ENCODE measurements at places on chromosomes 4 and X.
A peak's percentile ranks its signal among the peaks of the same experiment; 100 is the strongest.

DNA sequence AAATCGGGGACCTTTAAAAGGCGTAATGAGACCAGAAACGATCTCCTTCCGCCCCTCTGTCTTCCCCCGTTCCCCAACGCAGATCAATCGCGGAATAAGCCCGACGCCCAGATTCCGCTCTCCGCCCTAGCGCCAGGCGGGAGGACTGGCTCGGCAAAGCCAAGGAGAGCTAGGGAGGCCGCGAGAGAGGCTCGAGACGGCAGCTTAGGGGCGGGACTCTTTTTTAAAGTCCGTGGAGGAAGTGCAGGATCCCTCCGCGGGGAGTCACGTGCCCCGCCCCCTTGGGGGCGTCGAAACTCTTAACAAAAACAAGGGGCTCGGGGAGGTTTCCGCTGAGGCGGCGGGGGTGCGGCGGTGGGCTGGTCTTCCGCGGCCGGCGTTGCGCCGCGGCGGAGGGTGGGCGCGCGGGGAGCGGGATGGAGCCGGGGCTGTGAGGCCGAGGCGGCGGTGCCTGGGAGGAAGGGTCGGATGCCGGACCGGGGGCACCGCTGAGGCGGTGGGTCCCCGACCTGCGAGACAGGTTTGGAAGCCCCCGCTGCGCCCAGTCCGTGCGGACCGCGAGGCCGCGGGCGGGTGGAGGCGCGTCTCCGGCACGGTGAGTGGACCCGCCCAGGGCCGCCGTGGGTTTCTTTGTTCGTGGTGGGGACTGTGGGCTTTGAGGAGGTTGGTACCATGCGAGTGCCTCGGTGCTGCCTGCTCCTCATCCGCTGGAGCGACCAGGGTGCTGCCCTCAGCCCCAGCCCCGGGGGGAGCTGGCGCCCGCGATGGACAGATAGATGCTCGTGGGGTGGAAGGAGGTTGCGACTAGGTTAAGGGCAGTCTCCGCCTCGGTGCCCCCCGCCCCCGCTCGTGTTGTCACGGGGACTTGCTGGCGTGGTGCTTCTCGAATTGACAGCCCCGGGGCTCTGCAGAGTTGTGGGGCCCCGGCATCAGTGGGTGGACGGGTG, at the start of gene CCNG2:
Gene CCNG2, plus strand, starts transcription at position 296 of the 947 bp plus-strand sequence. CDS start 1,326 bp downstream, outside the sequence.
- DNase-seq = peak; percentile 93

GRCh38 chr4:81359207-81359606, 112.5 kb downstream of the RASGEF1B start:
- no peak for DNase-seq

- DNase-seq = no peak
These were observed 113.0 kb downstream of the FBXW7 start for GRCh38 chr4:152422817-152423320.

DNA sequence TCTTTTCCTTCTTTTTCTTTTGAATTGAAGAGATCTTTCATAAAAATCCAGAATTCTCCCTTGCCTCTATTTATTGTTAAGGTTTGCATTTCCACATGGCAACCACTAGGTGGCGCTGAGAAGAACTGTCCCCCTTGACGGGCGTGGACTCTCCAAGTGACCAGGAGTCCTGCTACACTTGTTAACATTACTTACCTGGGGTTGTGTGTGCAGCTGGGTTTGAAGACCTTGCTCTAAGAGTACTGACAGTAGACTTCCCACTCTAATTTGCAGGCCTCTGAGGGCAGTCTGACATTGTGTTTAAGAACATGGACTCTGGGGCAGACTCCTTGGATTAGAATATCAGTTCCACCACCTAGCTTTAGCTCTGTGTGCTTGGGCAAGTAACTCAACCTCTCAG, 52.8 kb downstream of the GPRIN3 start:
- peak; percentile 55 for DNase-seq

GRCh38 chr4:41701983-41702382, 46.5 kb downstream of the PHOX2B start:
- DNase-seq = no peak

- no peak for DNase-seq
These were observed 71.7 kb downstream of the PCYT1B start for GRCh38 chrX:24575496-24575895.

- DNase-seq = no peak
These were observed 432 bp downstream of the TMEM175 start for GRCh38 chr4:932713-933070.

DNA sequence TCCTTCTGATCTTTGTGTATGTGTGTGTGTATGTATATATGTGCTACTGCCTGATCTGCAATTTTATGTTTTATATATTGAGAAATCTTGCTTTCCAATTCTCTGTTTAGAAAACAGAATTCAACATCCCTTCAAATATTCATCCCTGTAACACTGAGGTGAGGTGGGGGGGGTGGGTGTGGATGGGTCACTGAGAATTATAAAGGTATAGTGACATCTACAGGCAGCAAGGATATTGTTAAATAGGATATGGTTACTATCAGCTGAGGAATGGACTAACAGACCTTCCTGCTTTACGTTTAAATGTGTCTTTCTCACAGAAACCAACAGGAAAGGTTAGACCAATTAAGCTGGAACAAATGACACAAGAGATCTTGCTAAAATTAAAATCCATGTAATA, 19.0 kb upstream of the MAGEB2 start:
- no peak for DNase-seq

GRCh38 chrX:46374371-46374770, 170.8 kb downstream of the ZNF674 start:
- DNase-seq = no peak

DNA sequence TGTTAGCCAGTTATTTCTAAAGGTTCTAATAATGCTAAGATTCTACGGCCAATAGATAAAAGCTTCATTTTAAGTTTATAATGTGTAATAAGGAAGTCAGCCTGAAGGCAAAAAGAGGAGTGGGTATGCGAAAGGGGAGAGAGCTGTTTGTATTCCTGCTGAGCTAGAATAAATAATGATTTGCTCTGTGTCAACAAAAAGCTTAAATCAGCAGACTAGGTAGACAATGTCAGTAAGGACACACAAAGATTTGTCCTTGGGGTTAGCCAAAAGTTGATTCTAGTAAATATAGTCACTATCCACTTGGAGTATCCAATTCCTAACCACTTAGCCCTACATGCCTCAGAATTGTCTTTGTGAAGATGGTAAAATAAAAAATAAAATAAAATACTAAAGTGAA, 90.3 kb upstream of the GRIA3 start:
- no peak for DNase-seq

DNA sequence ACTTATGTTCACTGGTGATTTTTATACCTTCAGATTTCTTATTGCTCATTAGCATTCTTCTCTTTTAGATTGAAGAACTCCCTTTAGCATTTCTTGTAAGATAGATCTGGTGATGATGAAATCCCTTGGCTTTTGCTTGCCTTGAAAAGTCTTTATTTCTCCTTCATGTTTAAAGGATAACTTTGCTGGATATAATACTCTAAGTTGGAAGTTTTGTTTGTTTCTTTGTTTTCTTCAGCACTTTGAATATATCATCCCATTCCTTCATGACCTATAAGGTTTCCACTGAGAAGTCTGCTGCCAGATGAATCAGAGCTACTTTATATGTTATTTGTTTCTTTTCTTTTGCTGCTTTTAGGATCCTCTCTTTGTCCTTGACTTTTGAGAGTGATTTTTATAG, 18.5 kb downstream of the CC2D2A start:
- no peak for DNase-seq

DNA sequence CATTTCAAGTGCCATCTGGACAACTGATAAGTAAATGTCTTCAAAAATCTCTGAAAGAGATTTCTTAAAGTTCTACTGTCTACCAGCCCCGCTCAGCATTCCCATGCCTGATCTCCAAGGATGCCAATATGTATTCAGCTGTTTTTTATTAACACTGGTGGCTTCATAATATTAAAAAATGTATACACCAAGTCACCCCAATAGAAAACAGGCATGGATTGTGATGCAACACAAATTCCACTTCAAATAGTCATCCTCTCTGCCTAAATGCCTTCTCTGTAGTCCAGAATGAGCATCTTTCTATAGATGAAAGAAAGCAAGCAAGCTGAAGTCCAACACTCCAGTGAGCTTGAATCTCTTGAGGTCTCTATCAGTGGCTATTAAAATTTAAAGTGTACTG, 152.2 kb upstream of the PPARGC1A start:
- no peak for DNase-seq

DNA sequence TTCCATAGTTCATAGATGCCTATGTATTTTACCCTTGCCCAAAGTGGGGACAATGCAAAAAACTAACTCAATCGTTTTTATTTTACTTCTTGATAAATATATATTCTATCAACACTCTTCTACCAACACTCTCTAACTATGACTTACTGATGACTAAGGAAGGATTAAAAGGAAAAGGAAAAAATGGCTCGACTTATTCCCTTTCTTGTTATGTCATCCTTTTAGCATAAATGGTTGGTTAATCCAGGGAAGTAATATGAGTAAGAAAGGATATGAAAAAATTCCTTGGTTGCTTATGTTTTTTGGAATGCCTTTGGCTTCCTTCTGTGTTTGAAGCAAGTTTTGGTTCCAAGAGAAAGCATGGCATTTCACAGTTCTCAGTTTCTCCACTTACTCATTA, 1087.1 kb downstream of the C4orf33 start:
- no peak for DNase-seq

DNA sequence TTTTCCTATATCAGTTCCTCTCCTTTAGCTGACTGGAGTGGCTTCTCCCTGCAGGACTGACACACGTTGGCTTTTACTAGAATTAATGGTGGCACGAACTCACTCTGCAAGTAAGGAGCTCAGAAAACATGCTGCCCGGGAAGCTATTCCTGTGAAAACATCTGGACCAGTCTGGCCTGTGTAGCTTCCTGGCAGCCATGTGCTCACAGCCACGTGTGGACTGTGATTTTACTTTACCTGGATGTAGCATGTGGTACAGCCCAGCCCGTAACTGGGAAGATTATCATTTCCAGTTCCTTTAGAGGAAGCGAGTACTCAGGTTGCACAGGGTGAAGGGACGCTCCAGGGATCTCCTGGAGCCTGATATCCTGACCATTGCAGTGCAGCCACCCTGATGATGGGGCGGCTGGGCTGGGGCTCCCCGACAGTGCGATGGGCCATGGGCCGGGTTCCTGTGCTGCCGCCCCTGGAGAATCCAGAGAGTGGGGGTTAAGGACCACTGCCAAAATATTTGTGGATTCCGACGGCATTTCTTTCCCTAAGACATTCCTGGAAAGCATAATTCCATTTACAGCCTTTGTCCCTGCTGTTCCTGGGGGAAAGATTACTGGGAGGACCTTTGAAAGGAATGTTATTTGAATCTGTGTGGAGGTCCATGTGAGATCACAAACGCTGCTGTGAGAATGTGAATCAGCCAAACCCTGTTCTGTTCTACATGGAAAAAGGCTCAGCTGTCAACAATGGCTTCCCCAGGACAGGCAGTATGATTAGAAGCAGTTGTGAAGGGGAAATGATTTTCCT, 35.0 kb downstream of the PROM1 start:
- no peak for DNase-seq

- DNase-seq = no peak
These were observed 186.5 kb upstream of the FSTL5 start for GRCh38 chr4:162350331-162350730.

- DNase-seq = no peak
These were observed 23.3 kb upstream of the GPR50 start for GRCh38 chrX:151153086-151153485.

- DNase-seq = no peak
These were observed 102.3 kb downstream of the ADRA2C start for GRCh38 chr4:3868211-3869173.

DNA sequence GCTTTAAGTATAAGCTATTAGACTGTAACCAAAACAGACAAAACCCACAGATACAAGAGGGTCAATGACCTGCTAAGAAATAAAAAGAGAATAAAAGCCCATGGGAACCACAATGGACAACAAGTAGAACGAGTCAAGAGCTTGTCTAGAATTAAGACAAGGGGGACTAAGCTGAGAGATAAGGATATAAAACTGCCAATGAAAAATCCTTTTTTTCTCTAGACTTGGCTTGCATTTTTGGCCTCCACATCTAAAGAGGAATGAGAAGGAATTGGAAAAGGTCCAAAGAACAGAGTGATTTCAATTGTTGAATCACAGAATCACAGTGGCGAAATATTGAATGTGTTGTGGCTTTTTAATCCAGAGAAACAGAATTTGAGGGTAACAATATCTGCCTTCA, 135.7 kb downstream of the QDPR start:
- no peak for DNase-seq

- no peak for DNase-seq
These were observed 8.5 kb downstream of the TMEM184C start for GRCh38 chr4:147625733-147626132.

DNA sequence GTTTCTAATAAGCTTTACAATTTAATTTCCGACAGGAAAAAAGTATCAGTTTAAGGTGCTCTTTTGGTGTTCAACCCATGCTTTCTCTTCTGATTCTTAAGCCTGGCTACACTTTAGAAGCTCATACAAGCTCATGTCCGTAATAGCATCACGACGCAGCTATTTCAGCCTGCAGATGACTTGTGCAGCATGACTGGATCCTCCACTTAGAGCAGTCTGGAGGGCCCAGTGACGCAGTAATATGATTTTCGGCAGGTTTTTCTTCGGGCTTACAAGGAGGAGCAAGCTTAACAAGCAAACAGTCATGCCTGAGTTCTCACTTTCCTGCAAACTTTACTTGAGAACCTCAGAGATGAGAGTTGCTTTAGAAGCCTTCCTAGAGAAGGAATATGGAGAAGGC, 85.3 kb upstream of the MAML3 start:
- no peak for DNase-seq

GRCh38 chr4:116058129-116058528, 944.7 kb upstream of the NDST4 start:
- no peak for DNase-seq

GRCh38 chrX:48493890-48494364, 14.9 kb upstream of the PORCN start:
- no peak for DNase-seq

GRCh38 chrX:15815779-15816437, 25.6 kb downstream of the ZRSR2 start:
- DNase-seq = no peak

- no peak for DNase-seq
These were observed 137.3 kb upstream of the PDLIM3 start for GRCh38 chr4:185672618-185673017.

DNA sequence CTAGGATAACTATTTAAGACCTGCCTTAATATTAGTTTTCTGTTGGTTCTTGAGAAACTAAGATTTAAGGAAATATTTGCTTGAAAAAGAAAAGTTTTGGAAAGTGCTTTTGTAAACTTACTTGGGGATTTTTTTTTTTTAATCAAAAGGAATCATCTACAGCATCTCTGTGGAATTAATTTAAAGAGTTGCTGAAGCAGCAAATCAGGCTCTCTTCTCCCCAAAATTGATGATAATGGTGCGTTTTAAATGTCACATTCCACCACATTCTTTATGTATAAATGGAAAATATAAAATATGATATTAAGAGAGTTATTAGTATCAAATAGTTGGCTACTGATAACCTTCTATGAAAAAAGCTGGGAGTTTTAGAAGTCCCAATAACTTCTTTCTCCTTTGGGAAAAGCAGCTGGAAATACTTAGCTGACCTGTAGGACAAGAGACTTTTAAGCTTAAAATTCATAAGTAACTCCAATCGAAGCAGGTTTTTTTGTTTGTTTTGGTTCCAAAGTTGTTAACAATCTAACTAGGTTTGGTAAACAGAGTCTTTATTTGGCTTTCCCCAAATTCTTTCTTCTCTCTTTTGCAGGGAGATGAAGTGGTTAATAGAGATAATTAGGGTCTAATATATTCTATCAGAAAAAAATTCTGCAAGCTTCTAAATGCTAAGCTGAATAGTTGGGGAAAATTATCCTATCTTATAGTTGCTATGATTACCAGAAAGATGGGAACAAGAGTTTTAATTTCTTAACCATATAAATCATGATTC, 4.4 kb downstream of the KLF3 start:
- DNase-seq = no peak

GRCh38 chr4:100590325-100590724, 72.5 kb upstream of the EMCN start:
- DNase-seq = no peak
